ENCODE measurements at places on chromosomes 5 and 9.

DNA sequence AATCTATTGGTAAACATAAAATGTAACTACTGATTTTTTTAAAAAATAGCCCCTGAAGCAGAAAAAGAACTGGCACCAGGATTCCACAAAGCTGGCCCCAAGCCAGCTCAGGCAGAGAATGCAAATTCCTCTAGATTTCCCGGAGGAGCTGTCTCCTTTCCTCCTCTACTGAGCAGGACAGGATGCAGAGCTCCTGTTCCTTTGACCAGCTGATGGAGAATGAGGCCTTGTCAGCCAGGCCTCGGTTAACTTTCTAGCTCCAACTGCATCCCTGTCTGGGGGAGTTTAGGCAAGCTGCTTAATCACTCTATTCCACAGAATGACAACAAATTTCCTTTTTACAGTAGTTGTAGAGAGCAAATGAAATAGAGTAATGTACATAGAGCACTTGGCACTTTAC lies 155.5 kb downstream of the GNAQ start:
- H3K27me3 ChIP-seq = no peaks in the 10 kb centered on the region
- peak overlapping the region; percentile 15 for H3K27ac ChIP-seq
- no peak for DNase-seq
- H3K4me1 ChIP-seq = no peaks in the 10 kb centered on the region
- no peaks in the 10 kb centered on the region for H3K36me3 ChIP-seq

DNA sequence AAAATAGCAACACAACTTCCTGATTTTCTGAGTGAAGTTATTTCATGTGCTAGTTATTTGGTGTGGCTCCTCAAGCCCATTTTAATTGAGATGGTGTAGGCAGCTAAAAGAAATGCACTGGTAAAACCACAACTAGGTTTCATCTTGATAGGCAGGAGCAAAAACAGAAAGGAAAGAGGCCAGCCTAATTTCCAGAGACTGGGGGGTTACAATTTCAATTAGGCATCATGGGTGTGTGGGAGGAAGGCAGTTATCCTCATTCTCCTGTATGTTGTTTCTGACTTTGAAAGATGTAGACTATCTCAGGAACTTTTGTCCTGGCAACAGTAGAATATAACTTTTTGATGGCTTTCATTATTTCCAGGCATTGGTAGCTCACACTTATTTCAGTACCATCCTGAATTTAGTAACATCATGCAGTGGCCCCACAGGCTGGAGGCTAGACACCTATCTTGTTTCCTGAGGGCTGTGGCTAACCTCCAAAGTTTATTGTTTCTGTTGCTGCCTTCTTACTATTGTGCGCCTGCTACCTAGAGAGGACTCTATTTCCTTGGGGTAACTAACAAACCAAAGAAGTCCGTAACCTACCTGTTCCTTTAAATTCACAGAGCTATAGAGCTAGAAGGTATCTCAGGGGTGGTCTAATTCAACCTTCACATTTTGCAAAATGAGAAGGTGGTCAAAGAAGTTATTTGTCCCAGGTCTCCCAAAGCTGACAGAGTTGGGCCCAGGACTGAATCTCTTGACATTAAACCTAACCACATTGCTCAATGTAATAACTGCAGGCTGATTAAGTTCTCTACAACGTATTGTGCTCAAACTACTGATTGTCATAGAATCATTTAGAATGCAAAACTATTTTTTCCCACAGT lies 42.4 kb downstream of the FYB1 start:
- H3K4me3 ChIP-seq = no peak overlapping the region
- no peaks in the 10 kb centered on the region for H3K27me3 ChIP-seq
- H3K4me1 ChIP-seq = no peaks in the 10 kb centered on the region
- no peaks in the 10 kb centered on the region for H3K36me3 ChIP-seq

DNA sequence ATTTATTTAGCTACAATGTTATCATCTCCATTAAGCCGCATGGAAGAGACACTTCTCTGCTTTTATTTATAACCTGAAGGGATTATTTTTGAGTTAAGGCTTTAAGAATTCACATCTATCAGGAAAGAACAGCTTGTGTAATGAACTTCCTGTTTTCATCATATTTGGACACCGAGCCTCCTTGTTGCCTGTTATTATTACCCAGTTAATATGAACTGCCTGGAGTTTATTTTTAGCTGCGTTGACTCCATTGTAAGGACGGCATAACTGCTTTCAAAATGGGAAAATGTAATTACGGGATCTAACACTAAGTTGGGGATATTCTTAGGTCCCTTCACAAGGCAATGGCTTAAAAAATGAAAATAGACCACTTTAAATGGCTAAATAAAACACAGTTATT lies 89.0 kb upstream of the NR4A3 start:
- H3K36me3 ChIP-seq = no peaks in the 10 kb centered on the region
- no peak overlapping the region for H3K4me3 ChIP-seq
- H3K27ac ChIP-seq = no peak overlapping the region
- H3K27me3 ChIP-seq = no peaks in the 10 kb centered on the region
- no peaks in the 10 kb centered on the region for H3K4me1 ChIP-seq

DNA sequence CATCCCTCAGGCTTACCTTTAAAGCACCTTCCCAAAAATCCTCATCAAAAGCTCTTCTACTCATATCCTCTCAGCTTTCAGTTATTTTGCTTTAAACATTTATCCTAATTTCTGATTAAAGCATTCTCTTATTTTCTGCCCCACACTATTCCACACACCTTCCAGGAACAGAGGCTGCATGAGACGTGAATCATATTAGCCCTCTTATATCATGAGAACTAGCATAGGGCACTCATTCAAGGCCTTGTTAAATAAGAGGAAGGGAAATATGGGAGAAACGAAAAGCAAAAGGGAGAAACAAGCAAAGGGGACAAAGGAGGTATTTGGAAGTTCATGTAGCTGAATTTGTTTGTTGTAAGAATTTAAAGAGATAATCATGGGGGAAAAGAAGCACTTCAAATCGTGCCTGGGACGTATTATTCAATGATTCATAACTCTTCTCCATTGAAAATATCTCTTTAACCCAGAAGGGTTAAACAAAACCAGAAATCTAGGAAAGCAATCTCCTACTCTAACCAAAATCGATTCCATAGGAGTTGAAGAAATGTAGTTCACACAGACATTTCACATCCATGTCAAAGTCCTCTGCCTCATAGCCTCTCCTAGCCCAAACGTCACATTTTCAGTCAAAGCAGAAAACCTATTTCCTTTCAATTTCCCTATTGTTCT lies 4.1 kb downstream of the ALDH1A1 start:
- H3K4me3 ChIP-seq = peak overlapping the region; percentile 37
- H3K4me1 ChIP-seq = no peaks in the 10 kb centered on the region
- H3K27me3 ChIP-seq = no peaks in the 10 kb centered on the region

- H3K27me3 ChIP-seq = no peaks in the 10 kb centered on the region
- no peak overlapping the region for H3K4me3 ChIP-seq
- no peaks in the 10 kb centered on the region for H3K36me3 ChIP-seq
- no peaks in the 10 kb centered on the region for H3K4me1 ChIP-seq
- no peak overlapping the region for H3K27ac ChIP-seq
These were observed 281.9 kb upstream of the ANKRD55 start for GRCh38 chr5:56515011-56515410.

DNA sequence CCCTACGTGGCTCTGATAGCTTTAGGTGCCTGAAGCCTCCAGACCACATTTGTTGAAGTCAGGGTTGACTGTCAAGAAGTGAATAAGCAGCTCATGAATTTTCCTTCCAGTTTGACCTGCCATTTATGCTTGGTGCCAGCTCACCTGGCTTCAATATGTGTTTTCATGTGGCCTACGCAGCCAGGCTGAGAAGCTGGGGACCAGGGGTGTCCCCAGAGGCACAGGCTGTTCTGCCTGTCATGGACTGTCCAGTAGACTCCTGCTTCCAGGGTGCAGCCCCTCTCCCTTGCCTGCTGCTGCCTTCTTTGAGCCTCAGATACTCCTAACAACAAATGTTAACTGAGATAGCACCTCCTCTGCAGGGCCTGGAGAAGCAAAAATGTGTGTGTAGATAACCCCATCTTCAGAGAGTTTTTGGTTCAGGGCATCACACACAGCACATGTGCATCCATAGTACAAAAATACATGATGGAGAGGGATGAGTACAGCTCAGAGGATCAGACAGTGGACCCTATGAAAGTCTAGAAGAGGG lies 5.8 kb downstream of the TNFAIP8 start:
- no peaks in the 10 kb centered on the region for H3K36me3 ChIP-seq
- H3K4me1 ChIP-seq = no peaks in the 10 kb centered on the region
- H3K27me3 ChIP-seq = no peaks in the 10 kb centered on the region

- no peak overlapping the region for H3K27ac ChIP-seq
- H3K36me3 ChIP-seq = no peaks in the 10 kb centered on the region
- H3K4me1 ChIP-seq = no peaks in the 10 kb centered on the region
- no peak overlapping the region for H3K4me3 ChIP-seq
These were observed 345.7 kb downstream of the SPATA31D1 start for GRCh38 chr9:82334286-82334685.

- H3K36me3 ChIP-seq = no peaks in the 10 kb centered on the region
- no peaks in the 10 kb centered on the region for H3K4me1 ChIP-seq
- no peak for DNase-seq
- no peaks in the 10 kb centered on the region for H3K27me3 ChIP-seq
- no peak overlapping the region for H3K27ac ChIP-seq
- H3K4me3 ChIP-seq = no peak overlapping the region
These were observed 16.4 kb upstream of the PPP2R2B start for GRCh38 chr5:146894753-146895521.

DNA sequence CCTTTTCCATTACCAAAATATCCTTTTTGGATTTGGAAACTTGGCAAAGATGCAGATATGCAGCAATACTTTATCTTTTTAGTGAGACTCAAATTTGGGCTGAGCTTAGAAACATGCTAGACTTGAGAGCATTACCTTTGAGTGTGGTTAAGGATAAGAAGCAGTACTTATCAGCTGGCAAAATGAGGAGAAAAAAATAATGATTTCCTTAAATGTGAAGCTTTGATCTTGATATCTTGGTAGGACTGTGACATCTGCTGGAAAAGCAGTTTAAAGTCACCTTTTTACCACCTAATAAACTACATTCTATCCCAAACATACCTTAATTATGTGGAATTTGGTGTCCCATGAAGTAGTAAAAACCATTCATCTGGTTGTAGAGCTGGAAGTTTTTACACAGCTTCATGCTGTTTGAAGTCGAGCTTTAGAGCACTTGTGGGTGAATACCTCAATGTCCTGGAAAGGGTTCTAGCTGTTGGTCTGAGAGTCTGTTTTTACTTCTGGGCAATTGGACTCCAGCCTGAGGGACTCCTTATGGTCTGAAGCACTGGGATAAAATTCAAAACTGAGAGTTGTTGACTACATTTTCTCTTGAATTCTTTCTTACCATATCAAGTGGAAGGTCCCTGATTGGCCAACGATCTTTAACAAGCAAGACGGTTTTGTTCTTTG lies 53.4 kb downstream of the LRRC70 start:
- no peaks in the 10 kb centered on the region for H3K4me1 ChIP-seq
- H3K27me3 ChIP-seq = no peaks in the 10 kb centered on the region
- DNase-seq = no peak
- H3K36me3 ChIP-seq = no peaks in the 10 kb centered on the region
- no peak overlapping the region for H3K27ac ChIP-seq
- H3K4me3 ChIP-seq = no peak overlapping the region

GRCh38 chr5:172417130-172417841 lies 37.0 kb downstream of the SH3PXD2B start:
- no peak for DNase-seq
- H3K4me3 ChIP-seq = no peak overlapping the region
- H3K27me3 ChIP-seq = no peaks in the 10 kb centered on the region
- H3K27ac ChIP-seq = peak overlapping the region; percentile 91
- H3K4me1 ChIP-seq = peaks cover 36% of the 10 kb centered on the region
- no peaks in the 10 kb centered on the region for H3K36me3 ChIP-seq

- no peak for DNase-seq
- H3K36me3 ChIP-seq = no peaks in the 10 kb centered on the region
- H3K4me1 ChIP-seq = no peaks in the 10 kb centered on the region
- no peak overlapping the region for H3K27ac ChIP-seq
- no peaks in the 10 kb centered on the region for H3K27me3 ChIP-seq
These were observed 24.5 kb upstream of the PDZD2 start for GRCh38 chr5:31614151-31615020.

DNA sequence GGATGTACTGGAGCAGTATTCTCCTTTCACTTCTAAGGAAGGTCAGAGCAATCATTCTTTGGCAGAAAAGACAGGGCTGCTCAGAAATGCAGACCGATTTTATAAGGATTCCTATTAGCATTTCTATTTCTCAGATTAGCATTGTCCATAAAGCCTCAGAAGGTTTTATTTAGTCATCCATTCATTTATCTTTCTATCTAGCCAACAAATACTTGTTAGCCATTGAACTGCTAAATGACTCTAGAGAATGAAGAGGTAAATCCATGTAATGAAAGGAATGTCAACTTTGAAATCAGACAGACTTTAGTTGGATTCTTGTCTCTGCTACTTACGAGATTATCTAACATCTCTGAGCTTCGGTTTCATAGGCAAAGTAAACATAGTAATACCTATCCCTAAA lies 165.2 kb downstream of the SLC25A46 start:
- H3K4me1 ChIP-seq = no peaks in the 10 kb centered on the region
- no peak overlapping the region for H3K4me3 ChIP-seq
- H3K27ac ChIP-seq = no peak overlapping the region
- no peaks in the 10 kb centered on the region for H3K27me3 ChIP-seq

GRCh38 chr5:72882989-72883388 lies 66.5 kb downstream of the TNPO1 start:
- no peak overlapping the region for H3K27ac ChIP-seq
- no peaks in the 10 kb centered on the region for H3K4me1 ChIP-seq
- no peak for DNase-seq
- no peaks in the 10 kb centered on the region for H3K27me3 ChIP-seq
